NCI-H524 (cell line): ENCODE measurements at places on chromosomes 4 and X.

DNA sequence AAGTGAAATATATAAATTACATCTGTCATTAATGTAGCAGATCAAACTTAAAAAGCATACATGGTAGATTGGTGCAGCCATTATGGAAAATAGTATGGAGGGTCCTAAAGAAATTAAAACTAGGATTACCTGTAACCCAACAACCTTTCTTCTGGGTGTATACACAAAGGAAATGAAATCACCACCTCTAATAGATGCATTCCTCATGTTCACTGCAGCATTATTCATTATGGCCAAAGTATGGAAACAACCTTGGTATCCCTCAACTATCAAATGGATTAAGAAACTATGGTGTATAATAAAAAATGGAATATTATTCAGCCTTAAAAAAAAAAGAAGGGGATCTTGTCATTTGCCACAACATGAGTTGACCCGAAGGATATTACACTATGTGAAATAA, 13.7 kb downstream of the WDFY3 start:
- no peak for DNase-seq

- no peak for DNase-seq
These were observed 261.9 kb downstream of the CBLL2 start for GRCh38 chrX:22534643-22535042.

GRCh38 chrX:27591938-27592337, 1.8 kb downstream of the DCAF8L2 start:
- DNase-seq: peak; percentile 82

DNA sequence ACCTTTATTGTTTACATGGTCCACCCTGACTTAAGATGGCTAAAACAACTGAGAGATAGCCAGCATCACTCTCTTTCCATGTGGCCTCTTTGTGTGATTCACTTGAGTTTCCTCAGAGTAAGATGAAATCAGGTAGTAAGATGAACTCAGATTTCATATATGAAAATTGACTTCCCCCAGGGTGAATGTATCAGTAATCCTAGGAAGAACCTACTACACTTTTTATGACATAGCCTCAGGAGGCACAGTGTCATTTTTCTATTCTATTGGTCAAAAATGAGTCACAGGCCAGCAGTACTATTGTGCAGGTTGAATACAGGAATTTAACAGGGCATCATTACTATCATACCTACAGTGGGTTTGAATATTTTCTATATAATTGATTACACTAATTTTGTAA, 14.6 kb upstream of the SULT1E1 start:
- no peak for DNase-seq

DNA sequence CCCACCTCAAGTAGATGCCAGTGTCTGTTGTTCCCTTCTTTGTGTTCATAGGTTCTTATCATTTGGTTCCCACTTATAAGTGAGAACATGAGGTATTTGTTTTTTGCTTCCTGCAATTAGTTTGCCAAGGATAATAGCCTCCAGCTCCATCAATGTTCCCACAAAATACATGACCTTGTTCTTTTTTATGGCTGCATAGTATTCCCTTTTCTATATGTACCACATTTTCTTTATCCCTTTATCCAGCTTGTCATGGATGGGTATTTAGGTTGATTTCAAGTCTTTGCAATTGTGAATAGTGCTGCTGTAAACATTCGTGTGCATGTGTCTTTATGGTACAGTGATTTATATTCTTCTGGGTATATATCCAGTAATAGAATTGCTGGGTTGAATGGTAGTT, 138.4 kb downstream of the GLRA3 start:
- DNase-seq: no peak

DNA sequence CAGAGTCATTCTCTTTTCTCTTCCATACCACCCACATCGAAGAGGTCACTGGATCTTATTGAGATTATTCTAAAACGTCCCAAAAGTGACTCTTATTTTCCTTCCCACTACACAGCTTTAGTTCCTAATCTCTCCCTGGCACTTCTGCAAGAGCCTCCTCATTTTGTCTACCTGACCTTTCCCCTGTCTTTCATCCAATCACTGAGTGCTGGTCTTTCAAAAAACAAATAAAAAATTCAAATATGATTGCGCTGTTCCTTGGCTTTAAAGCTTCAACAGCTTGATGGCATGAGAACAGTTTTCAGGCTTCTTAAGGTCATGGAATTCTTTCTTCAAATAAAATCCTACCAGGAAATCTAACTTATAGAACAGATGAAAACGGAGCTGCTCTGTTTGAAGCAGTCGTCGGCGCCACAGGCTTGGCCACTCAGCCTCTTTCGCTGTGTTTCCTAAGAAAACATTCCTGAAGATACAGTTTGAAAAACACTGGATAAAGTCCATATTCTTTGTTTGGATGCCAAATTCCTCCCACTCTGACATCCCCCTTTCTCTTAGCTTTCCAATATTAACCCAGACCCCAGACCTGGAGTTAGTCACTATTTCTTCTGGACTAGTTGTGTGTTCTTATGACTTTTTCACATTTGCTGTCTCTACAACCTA, 12.5 kb downstream of the SYTL5 start:
- no peak for DNase-seq

- DNase-seq: no peak
These were observed 96.8 kb downstream of the MTMR1 start for GRCh38 chrX:150790021-150790420.

DNA sequence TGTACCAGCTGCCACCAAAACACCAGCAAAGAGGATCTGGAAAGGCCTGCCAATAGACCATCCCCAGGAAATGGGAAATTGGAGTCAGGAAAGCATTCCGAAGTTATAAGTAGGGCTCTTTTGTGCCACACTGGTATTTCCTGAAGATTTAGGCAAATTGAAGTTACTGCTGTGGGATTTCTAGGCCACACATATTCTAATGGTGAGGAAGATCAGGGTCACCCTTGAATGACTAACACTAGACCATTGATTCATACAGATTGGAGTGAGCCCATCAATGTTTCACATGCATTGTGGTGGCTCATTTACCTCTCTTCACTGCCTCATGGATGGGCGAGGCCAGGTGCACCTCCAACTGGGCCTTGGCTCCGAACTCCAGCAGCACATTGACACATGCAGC, 22.6 kb downstream of the ASB11 start:
- DNase-seq: no peak

- DNase-seq: no peak
These were observed 6.4 kb downstream of the TCEAL8 start for GRCh38 chrX:103248553-103248952.

- DNase-seq: no peak
These were observed 202.7 kb downstream of the BANK1 start for GRCh38 chr4:101993002-101993841.

DNA sequence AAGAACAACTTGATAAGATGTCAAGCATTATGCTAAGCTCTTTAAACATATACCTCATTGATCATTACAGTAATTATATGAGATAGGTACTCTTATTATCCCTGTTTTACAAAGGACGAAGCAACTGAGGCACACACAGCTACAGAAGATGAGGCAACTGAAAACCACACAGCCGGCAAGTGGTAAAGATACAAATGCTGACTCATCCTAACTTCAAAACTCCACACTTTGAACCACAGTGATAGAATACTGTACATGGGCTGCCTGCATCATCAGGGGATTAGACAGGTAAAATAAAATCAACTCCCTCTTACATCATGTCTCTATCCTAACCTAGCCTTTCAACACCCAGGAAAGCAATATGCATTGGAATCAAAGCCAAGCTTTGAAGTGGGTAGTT, 47.8 kb downstream of the LHFPL1 start:
- DNase-seq: no peak

GRCh38 chr4:177555007-177555574, 112.9 kb upstream of the AGA start:
- peak; percentile 17 for DNase-seq

DNA sequence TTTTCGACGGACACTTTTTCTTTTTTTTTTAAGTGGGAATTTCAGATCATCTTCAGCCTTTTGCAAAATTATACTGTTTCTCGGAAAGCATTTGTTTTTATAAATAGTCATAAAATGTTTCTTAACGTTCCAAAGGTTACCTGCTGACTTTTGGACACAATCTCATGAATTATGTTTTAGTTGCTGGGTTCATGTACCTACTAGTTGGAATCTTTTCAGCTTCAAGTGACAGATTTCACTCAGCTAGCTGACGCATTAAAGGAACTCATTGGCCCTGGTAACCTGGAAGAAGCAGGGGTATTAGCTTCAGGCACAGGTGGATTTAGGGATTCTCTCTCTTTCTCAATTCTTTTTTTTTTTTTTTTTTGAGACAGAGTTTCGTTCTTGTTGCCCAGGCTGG, 66.5 kb downstream of the TMEM131L start:
- DNase-seq: no peak

GRCh38 chr4:2767705-2768074, 11.6 kb upstream of the TNIP2 start:
- no peak for DNase-seq

GRCh38 chr4:38013461-38014366, 53.5 kb downstream of the PTTG2 start:
- DNase-seq: no peak
